ENCODE measurements at places on chromosomes 13 and 19.

- no peak for DNase-seq
Measured at GRCh38 chr13:51420681-51421490, 31.9 kb downstream of the INTS6 start.

- no peak for DNase-seq
Measured at GRCh38 chr19:19094513-19094912, 30.7 kb downstream of the SLC25A42 start.

GRCh38 chr13:28527629-28528028 lies 32.7 kb upstream of the FLT1 start:
- no peak for DNase-seq

DNA sequence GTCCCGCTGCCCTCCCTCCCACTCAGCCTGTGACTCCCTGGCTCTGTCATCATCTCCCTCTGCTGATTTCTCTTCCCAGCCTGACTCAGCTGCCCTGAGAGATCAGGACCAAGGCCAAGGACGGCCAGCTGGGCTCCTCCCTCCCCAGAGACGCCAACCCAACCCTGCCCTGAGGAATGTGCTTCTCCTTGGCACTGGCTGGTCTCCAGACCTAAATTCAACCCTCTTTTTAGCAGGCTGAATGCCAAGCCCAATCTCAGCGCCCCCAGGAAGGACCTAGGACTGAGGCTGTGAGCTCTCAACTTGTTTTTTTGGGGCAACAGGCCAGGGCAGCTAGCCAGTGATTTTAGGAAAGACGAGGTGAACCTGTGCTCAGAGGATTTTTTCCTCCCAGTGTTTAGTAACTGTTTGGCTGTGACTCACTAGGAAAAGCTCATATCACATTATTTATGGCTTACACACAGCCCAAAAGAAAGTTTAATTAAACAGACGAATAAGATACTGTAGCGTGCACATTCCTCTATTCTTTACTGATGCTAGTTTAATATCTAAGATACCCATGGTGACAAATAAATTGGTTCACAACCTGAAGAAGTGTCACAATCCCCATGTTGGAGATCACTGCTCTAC lies 7.4 kb upstream of the IGFL1 start:
- DNase-seq = peak; percentile 18

DNA sequence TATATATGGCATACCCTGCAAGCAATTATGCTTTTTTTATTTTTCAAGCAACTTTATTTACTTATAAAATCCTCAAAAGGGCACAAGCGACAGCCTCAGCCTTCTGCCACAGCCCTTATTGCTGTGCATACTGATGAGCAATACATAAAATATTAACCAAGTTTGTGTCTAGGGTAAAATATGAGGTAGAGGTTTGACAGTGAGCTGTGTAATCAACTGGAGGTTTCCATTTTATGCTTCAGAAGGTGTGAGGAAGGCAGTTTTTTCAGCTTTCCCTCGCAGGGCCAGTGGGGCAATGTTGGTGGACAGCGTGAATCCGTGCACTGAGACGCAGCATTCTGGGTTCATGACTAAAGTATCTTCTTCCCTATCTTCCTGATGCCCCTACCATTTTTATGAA lies 310.4 kb downstream of the IRS2 start:
- no peak for DNase-seq

DNA sequence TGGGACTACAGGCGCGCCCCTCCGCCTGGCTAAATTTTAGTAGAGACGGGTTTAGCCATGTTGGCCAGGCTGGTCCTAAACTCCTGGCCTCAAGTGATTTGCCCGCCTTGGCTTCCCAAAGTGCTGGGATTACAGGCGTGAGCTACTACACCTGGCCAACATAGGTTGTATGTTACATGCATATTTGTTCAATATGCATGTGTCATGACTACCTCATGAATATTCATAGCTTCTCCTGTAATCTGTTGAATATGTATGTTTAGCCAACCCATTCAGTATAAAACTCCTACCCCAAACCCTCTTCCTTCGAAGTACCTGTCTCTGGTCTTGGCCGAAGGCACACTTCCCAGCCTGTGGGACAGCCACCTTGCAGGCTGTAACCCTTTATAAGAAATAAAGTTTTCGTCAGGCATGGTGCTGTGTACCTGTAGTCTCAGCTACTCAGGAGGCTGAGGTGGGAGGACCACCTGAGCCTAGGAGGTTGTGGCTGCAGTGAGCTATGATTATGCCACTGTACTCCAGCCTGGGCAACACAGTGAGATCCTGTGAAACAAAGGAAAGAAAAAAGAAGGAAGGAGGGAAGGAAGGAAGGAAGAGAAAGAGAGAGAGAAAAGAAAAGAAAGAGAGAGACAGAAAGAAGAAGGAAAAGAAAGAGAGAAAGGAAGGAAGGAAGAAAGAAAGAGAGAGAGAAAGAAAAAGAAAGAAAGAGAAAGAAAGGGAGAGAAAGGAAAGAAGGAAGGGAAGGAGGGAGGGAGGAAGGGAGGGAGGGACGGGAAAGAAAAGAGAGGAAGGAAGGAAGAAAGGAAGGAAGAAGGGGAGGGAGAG lies 29.3 kb downstream of the GPR42 start:
- no peak for DNase-seq

GRCh38 chr13:94880463-94880862 lies 168.1 kb upstream of the SOX21 start:
- DNase-seq = no peak

GRCh38 chr13:76019421-76020044 lies 383.4 kb downstream of the LMO7 start:
- peak; percentile 11 for DNase-seq

GRCh38 chr13:95267662-95268342 lies 33.4 kb downstream of the ABCC4 start:
- DNase-seq = peak; percentile 86

- no peak for DNase-seq
Measured at GRCh38 chr19:1690699-1691307, 38.4 kb upstream of the TCF3 start.

GRCh38 chr13:48449656-48450055 lies 36.7 kb upstream of the LPAR6 start:
- DNase-seq = no peak

- peak; percentile 92 for DNase-seq
Measured at GRCh38 chr19:49847731-49848696, 2.9 kb upstream of the PTOV1 start.

DNA sequence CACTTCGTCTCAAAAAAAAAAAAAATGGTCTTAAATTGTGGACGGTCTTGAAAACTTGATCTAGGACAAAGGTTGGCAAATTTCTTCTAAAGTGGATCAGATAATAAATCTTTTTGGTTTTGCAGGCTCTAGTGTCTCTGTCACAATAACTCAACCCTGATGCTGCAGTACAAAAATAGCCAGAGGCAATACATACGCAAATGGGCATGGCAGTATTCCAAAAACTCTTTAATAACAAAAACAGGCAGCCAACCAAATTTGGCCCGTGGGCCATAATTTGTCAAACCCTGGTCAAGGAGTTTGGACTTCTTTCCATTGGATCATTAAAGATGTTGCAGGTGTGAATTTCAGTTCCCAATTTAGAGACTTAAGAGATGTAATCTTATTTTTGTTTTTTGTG lies 93.5 kb upstream of the MRI1 start:
- no peak for DNase-seq

Measured in astrocyte of the spinal cord (primary cell).